ENCODE measurements at places on chromosomes 5 and 9.
A peak's percentile ranks its signal among the peaks of the same experiment; 100 is the strongest.

DNA sequence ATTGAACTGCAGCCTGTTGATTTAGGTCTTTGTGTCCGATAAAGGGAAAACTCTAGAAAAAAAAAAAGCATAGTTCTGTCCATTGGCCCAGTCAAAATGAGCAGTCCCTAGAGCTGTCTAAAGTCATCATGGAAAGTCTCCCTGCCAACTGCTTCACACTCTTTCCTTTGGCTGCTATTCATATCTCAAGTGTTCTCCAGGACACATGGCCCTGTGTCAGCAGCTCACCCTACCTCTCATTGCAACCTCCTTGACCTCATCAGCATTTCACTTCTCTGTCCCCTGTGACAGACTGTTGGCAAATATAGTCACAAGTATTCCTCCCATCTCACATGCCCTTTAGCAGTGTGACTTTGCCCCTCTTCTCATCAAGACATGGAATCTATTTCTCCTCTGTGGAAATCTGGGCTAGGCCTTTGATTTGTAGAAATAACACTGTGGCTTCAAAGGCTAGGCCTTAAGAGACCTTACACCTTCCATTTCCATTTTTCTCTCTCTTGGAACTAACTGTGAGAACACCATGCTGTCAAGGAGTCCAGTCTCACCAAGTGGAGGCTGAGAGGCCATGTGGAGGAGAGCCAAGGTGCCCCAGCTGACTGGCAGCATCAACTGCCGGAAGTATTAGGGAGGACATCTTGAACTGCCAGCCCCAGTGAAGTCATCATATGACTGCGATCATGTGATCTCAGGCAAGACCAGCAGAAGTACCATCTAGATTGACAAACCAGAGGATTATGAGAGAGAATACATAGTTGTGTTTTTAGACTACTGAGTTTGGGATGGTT, 149.4 kb upstream of the TARS1 start:
- DNase-seq: no peak

GRCh38 chr9:135804581-135805421, 102.5 kb downstream of the CAMSAP1 start:
- no peak for DNase-seq

DNA sequence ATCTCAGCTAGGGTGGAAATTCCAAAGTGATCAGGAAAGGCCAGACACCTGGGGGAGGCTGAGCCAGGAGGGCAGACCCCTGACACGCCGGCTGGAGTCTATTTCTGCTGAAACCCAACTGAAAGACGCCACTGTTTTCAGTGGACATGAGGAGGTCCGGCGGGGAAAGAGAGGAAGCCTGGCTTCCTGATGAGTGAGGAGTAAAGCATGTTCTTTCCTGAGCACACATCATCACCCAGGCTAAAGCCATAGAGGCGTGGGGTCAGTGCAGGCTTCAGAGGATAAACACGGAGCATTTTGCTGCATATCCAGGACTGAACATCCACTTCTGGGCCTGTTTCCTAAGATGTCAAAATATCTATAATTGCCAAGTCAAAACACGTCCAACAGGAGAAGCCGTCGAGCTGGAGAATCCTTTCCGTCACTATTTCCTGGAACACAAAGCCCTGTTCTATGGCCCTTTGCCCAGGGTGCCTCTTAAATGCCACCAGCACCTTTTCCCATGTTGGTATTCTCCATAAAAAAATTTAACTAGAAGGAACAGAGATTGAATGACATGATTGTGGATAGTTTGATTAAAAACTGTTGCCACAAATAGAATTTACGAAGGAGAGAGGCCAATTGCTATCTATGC, 597.9 kb upstream of the ADAMTS16 start:
- no peak for DNase-seq

DNA sequence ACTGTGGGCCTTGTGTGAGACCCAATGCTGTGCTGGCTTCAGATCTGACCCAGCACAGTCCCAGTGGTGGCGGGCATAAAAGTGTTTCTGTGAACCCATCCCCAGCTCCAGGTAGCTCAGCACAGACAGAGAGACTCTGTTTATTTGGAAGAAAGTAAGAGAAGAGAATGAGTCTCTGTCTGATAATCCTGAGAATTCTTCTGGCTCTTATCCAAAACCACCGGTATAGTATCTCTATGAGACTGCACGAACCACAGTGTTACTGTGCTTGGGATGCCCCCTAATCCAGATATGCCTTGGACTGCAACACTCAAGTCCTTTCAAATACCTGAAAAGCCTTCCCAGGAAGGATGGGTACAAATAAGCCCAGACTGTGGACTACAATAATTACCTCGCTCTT, 1660.8 kb upstream of the ACO1 start:
- peak; percentile 19 for DNase-seq

DNA sequence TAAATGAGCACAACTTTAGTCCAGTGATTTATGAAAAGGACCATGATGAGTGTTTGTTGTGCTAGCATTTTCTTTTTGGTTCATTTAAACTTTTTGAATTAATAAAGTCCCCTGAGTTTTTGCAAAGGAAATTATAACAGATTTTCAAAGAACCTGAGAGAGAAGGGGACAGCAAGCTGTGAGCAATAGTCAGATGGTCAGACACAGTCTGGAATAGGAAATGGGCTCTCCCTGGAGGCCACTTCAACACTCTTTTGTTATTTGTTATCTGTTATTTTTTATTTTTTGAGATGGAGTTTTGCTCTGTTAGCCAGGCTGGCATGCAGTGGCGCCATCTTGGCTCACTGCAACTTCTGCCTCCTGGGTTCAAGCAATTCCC, 171.1 kb downstream of the ARHGEF28 start:
- no peak for DNase-seq

GRCh38 chr9:98451576-98451975, 196.1 kb upstream of the TBC1D2 start:
- DNase-seq: no peak

- DNase-seq: no peak
These were observed 176.6 kb downstream of the DMRTA1 start for GRCh38 chr9:22623236-22623635.

DNA sequence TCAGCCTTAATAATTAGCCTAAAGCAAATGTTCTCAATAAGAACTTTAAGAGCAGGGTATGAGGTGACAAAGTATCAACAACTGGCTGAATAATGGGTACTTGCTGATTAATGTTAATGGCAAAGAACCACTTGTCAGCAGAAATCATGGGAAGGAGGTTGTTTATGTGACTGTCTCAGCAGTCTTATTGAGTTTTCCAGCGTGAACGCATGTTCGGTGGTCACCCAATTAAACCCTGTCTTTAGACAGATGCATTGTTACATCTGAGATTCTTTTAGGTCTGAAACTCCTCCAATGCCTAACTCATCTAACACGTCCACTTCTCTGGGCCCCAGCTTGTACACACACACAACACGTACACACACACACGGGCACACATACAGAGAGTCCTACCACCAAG, 18.2 kb upstream of the TSSK1B start:
- no peak for DNase-seq

DNA sequence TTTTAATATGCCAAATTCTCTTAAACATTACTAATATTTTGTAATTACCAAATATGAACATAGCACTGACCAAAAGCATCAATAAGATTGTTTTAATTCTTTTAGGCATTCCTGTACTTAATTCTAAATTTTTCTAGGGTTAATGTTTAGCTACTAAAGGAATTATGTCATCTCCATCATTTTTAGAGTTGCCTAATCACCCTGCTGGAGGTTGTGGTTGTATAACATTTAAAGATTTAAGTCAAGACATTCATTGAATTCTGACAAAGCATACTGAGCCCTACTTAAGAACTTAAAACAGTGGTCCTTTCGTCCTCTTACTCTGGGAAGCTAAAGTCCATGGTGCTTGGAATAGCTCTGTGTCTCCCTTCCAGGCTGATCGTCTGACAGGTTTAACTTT, 28.1 kb upstream of the DAB2 start:
- no peak for DNase-seq

DNA sequence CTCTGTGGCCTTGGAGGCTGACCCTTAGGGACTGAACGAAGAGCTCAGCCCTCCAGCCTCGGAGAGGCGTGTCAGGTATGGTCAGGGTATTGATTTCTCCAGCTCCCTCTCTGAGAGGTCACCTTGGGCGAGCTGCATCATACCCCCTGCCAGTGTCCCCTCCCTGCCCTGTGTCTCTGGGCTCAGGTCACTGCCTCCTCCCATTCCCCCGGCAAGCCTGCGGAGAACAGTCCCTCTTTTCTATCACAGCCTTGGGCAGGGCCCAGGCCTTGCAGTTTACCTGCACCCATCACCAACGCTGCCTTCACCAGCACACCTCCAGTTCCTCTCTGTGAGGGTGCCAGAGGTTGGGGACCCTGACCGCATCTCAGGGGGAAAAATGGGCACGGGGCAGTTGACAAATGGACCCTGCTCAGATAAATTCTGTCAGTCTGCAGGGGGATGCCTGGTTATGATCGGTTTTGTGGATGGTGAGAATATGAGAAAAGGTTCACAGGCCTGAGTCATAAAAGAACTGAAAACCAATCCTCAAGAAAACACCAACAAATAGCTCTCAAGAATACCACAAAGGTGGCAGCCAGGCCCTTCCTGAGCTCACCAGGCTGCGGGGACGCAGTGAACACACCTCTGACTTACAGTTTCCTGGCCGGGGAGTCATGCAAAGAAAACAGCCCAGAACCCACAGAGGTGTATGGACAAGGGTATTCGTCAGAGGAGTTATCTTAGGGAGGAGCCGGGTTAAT, 24.7 kb upstream of the RXRA start:
- DNase-seq: peak; percentile 26

- DNase-seq: no peak
These were observed 134.0 kb downstream of the FOXD1 start for GRCh38 chr5:73314395-73315257.

- no peak for DNase-seq
These were observed 451.7 kb downstream of the AGTPBP1 start for GRCh38 chr9:85290019-85290418.

- no peak for DNase-seq
These were observed 1866.1 kb upstream of the NUDT12 start for GRCh38 chr5:105428451-105429380.

DNA sequence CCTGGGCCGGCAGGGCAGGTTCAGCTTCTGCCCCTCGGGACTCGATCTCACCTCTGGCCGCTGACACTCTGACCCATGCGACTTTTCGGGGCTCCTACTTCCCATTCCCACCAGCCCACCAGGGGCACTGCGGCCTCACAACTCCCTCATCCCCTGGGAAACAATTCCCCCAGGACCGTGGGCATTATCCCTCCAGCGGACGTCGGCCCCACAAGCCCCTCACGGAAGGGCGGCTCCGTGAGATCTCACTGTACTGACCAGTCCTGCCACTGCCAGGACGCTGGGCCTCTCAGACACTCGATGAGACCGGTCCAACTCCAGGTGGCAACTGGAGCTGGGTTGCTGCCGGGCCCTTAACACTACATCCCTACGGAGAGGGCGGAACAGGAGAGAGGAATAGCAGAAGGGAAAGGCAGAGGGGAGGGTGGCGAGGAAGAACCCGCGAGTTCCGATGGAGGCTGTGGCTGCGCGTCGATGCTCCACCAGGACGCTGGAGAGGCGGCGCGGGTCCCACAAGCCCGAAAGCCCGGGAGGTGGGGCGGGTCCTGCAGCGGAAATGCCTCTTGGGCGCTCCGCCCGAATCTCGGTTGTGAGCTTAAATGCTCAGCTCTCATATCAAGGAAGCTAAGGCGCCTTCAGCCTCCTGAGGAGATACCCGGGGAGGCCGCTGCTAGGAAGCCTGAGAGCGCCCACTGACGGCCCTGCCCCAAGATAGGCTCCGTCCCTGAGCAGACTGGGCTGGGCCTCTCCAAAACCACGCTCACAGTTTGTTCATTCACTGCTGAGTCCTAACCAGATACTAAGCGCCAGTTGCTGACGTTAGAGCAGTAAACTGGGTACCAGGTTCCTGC, 36.3 kb downstream of the VCP start:
- DNase-seq: no peak

GRCh38 chr9:94911211-94911610, 184.7 kb downstream of the AOPEP start:
- DNase-seq: no peak

GRCh38 chr9:80931163-80931562, 758.2 kb downstream of the TLE1 start:
- no peak for DNase-seq

GRCh38 chr9:124355941-124356744, 59.1 kb downstream of the PSMB7 start:
- no peak for DNase-seq

Measured in kidney epithelial cell (primary cell).